ENCODE measurements at places on chromosomes 13 and 19.

DNA sequence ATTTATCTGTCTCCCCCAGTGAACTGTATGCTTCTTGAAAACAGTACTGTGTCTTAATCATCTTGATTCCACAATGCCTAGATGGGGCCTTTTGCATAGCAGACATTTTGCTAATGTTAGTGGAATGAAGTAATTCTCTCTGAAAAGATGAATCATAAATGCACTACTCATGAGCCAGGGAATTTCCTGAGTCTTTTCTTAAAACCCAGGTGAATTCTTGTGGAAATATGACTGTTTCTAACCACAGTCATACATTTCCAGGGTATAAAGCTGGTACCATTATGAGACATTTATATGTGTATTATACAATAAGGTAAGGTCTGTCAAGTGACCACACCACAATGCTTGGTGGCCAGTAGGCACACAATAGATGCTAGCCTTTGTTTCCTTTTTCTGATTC lies 5.5 kb upstream of the KCTD4 start:
- no peak for DNase-seq

- DNase-seq, result no peak
These were observed 41.6 kb upstream of the ZNF730 start for GRCh38 chr19:23075031-23075733.

GRCh38 chr13:40155201-40155600 lies 499.7 kb downstream of the COG6 start:
- no peak for DNase-seq

DNA sequence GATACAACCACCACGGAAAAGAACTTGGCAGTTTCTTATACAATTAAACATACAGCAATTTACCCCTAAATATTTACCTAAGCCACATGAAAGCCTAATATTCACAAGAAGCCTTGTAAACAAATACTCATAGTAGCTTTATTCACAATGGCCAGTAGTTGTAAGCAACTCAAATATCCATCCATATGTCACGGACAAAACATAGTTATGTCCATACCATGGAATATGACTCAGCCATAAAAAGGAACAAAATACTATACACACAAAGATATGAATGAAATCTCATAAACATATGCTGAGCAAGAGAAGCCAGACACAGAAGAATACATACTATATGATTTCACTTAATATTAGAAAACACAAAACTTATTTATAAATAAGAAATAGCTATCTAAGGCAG lies 12.9 kb downstream of the PSPC1 start:
- DNase-seq, result no peak

GRCh38 chr19:39507715-39508364 lies 7.1 kb upstream of the SELENOV start:
- no peak for DNase-seq

GRCh38 chr19:35272122-35272719 lies 3.5 kb downstream of the USF2 start:
- no peak for DNase-seq

GRCh38 chr13:45799451-45799850 lies 52.1 kb downstream of the SIAH3 start:
- DNase-seq, result no peak

DNA sequence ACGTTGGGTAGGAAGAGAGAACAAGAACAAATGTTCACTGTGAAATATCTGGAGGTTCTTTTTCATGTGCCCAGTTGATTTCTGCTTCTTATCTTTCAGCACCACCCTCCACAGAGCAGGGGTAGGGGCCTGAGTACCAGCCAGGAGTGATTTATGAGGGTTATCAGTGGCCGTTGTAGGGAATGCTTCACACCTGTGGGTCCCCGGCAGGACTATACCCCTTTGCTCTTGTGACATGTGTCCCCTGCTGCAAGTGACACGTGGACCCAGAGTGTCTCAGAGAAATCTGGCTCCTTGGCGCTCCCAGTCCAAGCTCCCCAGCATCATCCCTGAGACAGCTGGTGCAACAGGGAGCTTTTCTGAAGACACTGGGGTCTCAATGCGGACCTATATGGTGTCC lies 29.7 kb downstream of the SIAH3 start:
- no peak for DNase-seq

DNA sequence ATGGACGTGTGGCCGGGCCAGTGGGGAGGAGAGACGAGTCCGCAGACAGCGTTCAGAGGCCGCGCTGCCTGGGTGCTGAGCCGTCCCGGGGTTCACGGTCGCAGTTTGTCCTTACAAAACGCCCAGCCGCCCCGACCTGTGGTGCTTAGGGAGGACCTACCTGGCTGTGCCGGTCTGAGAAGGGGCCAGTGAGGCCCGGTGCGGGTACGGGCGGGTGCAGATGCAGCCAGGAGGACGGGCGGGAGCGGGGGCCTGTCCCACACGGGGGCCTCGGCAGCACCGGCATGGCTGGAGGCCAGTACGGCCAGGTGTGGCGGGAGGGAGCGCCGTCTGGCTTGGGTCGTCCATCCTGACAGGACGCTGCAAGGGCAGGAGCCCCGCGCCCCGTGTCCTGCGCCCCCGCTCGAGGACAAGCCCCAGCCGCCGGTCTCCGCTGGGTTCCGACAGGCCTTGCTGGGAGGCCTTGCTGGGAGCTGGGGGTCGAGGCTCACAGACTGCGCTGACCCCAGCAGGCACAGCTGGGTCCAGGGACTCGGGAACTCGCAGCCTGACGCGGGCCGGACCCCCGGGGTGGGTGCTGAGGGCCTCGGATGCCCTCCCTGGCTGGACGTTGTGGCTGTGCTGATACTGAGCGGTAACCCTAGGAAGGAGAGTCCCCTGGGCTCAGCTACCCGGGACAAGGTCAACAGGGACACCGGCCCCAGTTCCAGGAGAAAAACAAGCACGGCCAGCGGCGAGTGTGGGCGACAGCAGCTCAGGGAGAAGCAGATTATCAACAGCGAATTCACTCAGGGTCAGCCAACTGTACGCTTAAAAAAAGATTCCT lies 5.3 kb upstream of the PROZ start:
- no peak for DNase-seq

DNA sequence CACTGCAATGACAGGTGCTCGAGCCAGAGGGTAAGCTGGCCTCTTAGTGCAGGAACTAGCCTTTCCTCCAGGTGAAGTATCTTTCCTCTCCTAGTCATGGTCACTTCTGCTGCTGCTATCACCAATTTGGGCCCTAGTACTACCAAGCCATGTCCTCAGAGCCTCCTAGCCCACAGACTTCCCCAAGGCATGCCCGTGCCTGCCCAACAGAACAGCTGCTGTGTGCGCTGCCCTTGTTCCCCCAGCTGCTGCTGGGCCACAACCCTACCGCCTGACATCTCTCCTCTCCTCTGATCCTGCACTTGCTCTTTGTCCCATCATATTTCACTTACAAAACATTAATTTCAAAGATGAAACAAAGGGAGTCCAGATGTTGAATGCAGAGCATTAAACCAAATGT lies 168.5 kb upstream of the FREM2 start:
- DNase-seq, result no peak

- DNase-seq, result no peak
These were observed 1498.4 kb downstream of the EFNB2 start for GRCh38 chr13:105037110-105037509.

GRCh38 chr13:29529754-29530153 lies 65.7 kb downstream of the SLC7A1 start:
- no peak for DNase-seq

GRCh38 chr13:90276216-90276615 lies 1071.3 kb upstream of the MIR17HG start:
- DNase-seq, result no peak

DNA sequence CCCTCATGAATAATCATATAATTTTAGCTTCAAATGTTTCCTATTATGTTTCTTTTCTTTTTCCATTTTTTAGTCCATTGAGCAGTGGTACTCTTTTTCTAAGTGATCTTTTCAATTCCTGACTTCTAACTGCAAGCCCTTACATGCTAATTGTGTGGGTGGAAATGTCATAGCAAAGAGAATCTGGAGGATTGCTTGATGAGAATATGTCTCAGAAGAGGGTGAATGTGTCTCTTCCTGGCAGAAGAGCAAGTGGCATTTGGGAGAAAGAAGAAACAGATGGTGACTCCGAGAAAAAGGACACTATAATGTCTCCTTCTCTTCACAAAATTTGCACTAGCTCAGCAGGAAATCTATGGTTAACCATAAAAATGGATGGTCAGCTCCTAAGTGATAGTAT lies 2320.0 kb downstream of the PCDH9 start:
- DNase-seq, result no peak

- DNase-seq, result no peak
These were observed 4.3 kb downstream of the CTU1 start for GRCh38 chr19:51103926-51104341.

DNA sequence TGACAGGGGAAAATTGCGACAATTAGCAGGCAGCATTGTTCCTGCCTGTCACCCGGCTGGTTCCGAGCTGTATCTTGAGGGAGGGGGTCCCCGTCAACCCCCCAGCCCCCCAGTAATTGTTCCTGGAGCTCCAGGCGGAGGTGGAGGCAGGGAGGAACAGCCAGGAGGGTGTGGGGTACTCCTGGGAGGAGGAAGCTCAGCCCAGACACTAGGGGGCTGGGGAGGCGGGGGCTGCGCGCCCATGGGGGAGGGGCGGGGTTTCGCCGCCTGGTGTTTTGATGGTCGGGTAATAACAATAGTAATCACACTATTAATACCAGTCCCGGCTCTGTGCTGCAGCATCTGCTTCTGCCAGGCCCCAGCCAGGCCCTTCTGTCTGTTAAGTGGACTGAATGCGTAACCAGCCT lies 8.6 kb downstream of the NPAS1 start:
- DNase-seq, result no peak

All from stimulated activated CD4-positive, alpha-beta T cell treated with anti-CD3 and anti-CD28 coated beads, Interleukin-1b, Interleukin-23, amount 100 ng/mL, for 1 hour (primary cell).